T-cell (primary cell): ENCODE measurements at places on chromosomes 6 and 20. TPM values are rescaled to one million over a fixed set of nuclear protein-coding genes. Genes with fewer than 3 reads are reported as not detected.

DNA sequence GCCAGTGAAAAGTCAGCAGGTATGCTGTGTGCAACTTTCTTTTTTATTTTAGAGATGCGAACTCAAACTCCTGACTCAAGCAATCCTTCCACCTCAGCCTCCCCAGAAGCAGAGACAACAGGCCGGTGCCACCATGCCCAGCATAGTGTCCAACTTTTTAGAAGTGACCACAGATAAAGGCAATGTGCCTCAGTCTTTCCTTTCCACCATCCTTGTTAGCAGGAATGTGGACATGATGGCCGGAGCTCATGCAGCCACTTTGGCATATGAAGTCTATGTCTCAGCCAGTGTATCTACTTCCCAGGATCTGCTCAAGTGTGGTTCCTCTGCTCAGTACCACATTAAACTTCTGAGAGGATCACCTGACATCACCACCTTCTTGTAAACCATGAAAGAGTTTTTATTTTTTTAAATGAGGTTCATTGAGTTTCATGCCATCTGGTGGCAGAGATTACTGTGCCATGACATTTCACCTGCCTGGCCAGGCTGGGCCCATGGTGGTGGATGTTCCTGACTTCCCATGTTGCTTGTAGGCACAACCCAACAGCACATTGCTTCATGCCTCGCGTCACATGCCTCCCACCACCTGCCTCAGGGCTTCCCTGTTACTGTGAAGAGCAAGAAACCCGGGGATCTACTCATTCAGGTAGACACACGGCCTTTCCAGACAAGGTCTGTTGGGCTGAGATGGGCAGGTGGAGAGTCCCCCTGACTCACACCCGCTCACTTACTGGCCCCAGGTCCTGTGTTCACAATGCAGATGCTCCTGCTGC, 216.5 kb downstream of the LY86 start:
- no peaks in the 10 kb centered on the region for H3K4me1 ChIP-seq
- no peaks in the 10 kb centered on the region for H3K36me3 ChIP-seq
- H3K4me3 ChIP-seq: no peak overlapping the region
- H3K27ac ChIP-seq: no peak overlapping the region
- DNase-seq: no peak
- no peaks in the 10 kb centered on the region for H3K27me3 ChIP-seq

- no peaks in the 10 kb centered on the region for H3K4me1 ChIP-seq
- H3K36me3 ChIP-seq: no peaks in the 10 kb centered on the region
- DNase-seq: no peak
- no peak overlapping the region for H3K27ac ChIP-seq
- H3K27me3 ChIP-seq: peaks cover 8% of the 10 kb centered on the region
Measured at GRCh38 chr20:49306903-49307620, 29.2 kb upstream of the ZNFX1 start.

DNA sequence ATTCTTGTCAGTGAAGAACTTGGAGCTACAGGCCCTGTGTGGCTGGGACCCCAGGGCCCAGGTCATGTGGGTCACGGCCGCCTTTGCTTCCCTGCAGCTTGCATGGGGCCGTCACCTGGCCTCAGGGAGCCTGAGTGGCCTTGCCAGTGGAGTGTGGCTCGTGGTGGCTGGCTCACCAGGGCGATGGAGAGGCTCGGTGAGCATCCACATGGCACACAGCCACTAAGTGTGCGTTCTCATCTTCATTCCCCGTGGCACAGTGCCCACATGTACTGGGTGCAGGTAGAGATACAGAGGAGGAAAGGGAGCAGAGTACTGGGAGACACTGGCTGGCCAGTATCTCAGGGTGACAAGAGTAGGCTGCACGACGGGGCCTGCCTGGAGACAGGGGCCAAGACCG, 21.5 kb downstream of the MANBAL start:
- no peak overlapping the region for H3K4me3 ChIP-seq
- no peaks in the 10 kb centered on the region for H3K27me3 ChIP-seq
- peaks cover 11% of the 10 kb centered on the region for H3K4me1 ChIP-seq
- DNase-seq: no peak
- H3K27ac ChIP-seq: no peak overlapping the region

DNA sequence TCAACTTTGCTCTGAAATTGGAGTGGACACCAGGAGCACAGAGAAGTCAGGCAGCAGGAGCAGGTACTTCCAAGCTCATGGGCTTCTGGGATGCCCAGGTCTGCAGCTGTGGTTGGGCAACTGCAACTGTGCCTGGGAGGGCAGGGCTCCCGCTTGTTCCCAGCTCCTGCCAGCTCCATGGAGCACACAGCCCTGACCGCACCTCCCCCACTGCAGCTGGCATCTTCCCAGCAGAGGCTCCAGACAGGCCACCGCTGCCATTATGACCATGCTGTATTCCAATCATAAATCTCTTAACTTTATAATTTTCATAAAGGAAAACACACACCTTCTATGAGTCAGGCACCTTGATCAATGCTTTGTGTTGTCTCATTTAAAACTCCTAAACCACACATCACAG, 36.9 kb downstream of the STK38 start:
- no peak overlapping the region for H3K4me3 ChIP-seq
- H3K27me3 ChIP-seq: no peaks in the 10 kb centered on the region
- peaks cover 16% of the 10 kb centered on the region for H3K4me1 ChIP-seq
- no peak overlapping the region for H3K27ac ChIP-seq
- peaks cover 11% of the 10 kb centered on the region for H3K36me3 ChIP-seq

DNA sequence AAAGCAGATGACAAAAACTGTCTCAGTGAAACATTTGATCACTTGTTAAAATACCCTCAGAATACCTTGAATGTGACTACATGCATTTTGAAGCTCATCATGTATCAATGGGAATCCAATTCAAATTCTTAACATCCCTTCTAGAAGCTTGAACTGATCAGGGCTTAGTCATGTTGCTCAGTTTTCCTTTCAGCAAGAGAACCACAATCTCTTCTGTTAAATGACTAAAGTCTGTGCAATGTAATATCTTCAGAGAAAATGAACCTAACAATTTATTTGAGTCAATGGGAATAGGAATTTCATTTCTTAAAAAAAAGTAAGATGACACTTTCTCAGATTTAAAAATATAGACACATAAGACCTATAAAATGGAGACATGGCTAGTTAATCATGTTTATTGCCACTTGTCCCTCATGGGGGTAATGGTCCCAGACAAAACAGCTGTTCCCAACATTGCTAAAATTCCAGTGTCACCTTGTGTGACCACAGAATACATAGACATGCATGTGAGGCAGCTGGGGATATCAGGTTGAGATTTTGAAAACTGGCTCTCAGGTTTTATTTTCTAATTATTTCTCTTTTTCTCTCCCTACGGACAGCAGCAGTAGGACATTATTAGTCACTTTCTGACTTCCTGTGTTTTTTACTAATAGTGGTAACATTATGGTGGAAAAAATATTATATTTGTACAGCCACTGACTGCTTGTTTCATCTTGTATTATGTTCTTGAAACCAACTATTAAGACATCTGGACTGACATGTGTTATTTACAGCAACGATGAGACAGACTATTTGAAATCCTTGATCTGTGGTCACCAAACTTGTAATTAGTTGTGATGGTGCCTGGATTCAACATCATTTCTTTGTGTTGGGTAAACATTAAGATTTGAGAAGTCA, 192.5 kb downstream of the COL9A1 start:
- no peaks in the 10 kb centered on the region for H3K27me3 ChIP-seq
- H3K36me3 ChIP-seq: no peaks in the 10 kb centered on the region
- DNase-seq: no peak
- no peaks in the 10 kb centered on the region for H3K4me1 ChIP-seq
- H3K27ac ChIP-seq: no peak overlapping the region

DNA sequence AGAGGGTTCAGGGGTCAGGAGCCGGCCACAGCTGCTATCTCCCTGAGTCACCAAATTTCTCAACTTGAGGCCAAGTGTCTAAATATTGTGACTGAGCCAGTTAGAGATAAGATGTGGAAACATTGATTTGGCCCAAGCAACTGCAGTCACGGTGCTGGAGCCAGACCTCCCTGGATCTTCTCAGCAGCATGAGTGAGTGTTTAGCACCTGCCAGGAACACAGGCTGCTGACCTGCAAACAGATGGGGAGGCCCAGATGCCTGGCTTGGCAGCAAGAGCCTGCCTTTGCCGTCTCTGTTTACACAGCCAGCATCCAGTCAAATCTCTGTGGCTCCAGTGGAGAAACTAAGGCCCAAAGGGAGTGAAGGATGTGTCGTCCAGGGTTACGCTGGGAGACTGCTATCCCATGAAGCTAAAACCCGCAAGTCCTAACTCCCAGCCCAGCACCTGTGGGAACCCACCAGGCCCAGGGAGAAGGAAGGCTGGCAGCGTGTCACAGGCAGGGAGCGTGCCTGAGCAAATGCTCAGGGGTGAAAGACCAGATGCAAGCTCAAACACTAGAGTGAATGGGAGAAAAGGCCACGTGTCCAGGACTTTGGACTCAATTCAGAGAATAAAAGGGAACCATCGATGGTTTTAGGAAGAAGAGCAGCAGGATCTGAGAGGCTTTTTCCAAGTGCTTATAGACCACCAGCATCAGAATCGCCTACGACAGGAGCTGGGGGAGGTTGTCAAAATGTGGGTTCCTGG, 15.9 kb upstream of the PTGIS start:
- H3K4me1 ChIP-seq: no peaks in the 10 kb centered on the region
- DNase-seq: no peak
- H3K4me3 ChIP-seq: no peak overlapping the region
- H3K27me3 ChIP-seq: peaks cover 4% of the 10 kb centered on the region

DNA sequence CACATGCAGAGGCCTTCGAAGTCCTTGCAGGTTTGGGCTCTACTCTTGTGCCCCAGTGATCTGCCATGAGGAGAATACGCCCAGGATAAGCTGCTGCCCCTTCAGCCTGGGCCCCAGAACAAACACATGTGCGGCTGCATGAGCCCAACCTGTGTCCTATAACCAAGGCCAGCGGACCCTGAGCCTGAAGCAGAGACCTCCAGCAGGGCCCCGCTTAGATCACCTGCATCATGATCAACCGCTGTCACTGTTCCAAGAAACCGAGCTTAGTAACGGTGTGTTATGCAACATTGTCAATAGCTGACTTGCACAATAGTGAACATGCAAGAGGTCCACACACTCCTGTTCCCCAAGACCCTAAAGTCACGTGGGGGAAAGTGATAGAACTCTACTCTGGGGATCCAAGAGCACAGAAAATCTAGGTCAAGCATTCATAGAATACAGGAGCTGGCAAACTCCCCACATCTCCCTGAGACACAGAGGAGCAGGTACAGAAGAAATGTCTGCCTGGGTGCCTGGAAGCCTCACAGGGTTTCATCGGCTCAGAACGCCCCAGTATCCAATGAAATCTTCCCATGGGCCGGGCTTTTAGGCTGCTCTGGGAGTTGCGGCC, 136.2 kb downstream of the BMP7 start:
- H3K27ac ChIP-seq: no peak overlapping the region
- no peak for DNase-seq
- peaks cover 15% of the 10 kb centered on the region for H3K27me3 ChIP-seq
- no peak overlapping the region for H3K4me3 ChIP-seq
- H3K4me1 ChIP-seq: no peaks in the 10 kb centered on the region

GRCh38 chr20:41064377-41064776, 35.8 kb downstream of the TOP1 start:
- DNase-seq: no peak
- H3K4me1 ChIP-seq: no peaks in the 10 kb centered on the region
- H3K4me3 ChIP-seq: no peak overlapping the region
- no peak overlapping the region for H3K27ac ChIP-seq
- no peaks in the 10 kb centered on the region for H3K27me3 ChIP-seq

GRCh38 chr6:122749451-122750050, 30.0 kb upstream of the FABP7 start:
- H3K4me3 ChIP-seq: no peak overlapping the region
- no peak overlapping the region for H3K27ac ChIP-seq
- H3K27me3 ChIP-seq: no peaks in the 10 kb centered on the region

- no peak overlapping the region for H3K4me3 ChIP-seq
- H3K4me1 ChIP-seq: no peaks in the 10 kb centered on the region
- no peak for DNase-seq
- H3K27ac ChIP-seq: no peak overlapping the region
Measured at GRCh38 chr20:1918491-1919165, 23.4 kb downstream of the SIRPA start.

DNA sequence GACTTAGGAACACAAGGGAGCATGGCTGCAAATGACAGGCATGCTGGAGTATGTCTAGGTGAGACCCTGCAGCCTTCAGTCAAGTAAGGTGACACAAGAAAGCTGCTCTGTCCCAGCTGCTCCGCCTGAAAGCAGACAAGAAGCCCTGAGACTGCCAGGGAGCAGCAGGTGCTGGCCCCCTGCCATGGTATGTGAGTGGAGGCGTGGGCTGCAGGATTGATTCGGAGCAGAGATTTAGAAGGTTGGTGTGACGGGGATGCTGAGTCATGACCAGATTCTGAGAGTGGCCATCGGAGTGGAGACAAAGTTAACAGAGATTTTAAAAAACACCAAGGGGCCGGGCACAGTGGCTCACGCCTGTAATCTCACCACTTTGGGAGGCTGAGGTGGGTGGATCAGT, 17.8 kb downstream of the LRP11 start:
- H3K36me3 ChIP-seq: no peaks in the 10 kb centered on the region
- H3K27ac ChIP-seq: no peak overlapping the region
- DNase-seq: no peak
- no peak overlapping the region for H3K4me3 ChIP-seq
- H3K27me3 ChIP-seq: no peaks in the 10 kb centered on the region

DNA sequence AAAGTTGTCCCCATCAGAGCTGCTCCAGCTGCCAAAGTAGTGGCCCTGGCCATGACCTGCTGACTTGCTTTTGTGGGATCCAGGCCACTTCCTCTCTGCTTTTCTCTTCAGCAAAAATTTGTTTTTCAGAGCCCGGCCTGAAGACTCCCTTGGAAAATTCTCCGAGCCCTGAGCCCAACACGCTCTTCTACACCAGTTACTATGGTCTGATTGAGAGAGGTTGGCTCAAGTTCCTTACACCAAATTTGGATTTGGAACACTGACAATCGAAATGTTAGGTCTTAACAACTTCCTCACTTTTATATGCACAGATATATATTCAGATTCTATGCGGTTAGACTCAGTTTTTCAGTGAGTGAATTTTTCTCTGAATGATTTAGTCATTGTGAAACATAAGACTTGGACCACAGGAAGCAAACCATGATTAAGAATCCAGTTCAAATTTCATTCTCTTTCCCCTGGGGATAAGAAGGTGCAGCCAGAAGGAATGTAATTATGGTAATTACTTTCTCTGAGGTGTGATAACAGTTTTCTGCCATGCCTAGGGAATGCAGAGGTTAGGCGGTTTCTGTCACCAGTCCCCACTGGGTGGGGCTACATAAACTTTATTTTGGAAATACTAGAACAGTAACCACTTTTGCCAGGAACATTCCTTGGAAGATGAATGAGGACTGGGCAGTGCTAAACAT, 365.2 kb downstream of the SYNE1 start:
- DNase-seq: no peak
- no peak overlapping the region for H3K27ac ChIP-seq
- H3K4me3 ChIP-seq: no peak overlapping the region

Gene SEL1L2
- not detected for total RNA-seq

Gene BPI
- total RNA-seq: not detected

Gene CAPN11
- total RNA-seq: 0.79 TPM

Gene MRPS10
- 23.6 TPM for total RNA-seq

Gene ABHD16B
- not detected for total RNA-seq

Gene LAMP5
- not detected for total RNA-seq

Gene CLPSL2
- not detected for total RNA-seq

Gene ZKSCAN4
- 3.8 TPM for total RNA-seq

Gene HIVEP2
- 71.4 TPM for total RNA-seq

Gene RBPJL
- 0.29 TPM for total RNA-seq

Gene IMPG1
- total RNA-seq: not detected
